Activated CD8-positive, alpha-beta memory T cell treated with anti-CD3 and anti-CD28 coated beads for 4 hours (primary cell): ENCODE measurements at places on chromosomes 16 and 17.

- no peak for DNase-seq
These were observed 18.5 kb downstream of the ERCC4 start for GRCh38 chr16:13938480-13938879.

- DNase-seq = no peak
These were observed 51.4 kb downstream of the USP22 start for GRCh38 chr17:20991276-20992037.

DNA sequence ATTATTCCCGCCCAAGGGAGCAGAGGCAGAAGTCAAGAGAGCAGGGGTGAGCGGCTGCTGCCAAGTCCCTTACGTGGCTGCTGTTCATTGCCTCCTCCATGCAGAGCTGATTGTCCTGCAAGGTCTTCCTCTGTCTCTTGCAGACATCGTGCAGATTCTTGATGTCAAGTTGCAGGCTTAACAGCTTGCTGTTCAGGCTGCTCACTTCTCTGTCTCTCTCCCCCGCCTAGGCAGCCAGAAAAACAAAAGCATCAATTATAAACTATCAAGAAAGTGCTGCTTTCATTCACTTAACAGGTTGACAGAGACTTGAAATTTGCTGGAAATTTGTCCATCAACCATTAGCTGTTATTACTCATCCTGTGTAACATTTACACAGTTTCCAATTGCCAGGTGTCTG is 7.3 kb downstream of the PMFBP1 start:
- no peak for DNase-seq

DNA sequence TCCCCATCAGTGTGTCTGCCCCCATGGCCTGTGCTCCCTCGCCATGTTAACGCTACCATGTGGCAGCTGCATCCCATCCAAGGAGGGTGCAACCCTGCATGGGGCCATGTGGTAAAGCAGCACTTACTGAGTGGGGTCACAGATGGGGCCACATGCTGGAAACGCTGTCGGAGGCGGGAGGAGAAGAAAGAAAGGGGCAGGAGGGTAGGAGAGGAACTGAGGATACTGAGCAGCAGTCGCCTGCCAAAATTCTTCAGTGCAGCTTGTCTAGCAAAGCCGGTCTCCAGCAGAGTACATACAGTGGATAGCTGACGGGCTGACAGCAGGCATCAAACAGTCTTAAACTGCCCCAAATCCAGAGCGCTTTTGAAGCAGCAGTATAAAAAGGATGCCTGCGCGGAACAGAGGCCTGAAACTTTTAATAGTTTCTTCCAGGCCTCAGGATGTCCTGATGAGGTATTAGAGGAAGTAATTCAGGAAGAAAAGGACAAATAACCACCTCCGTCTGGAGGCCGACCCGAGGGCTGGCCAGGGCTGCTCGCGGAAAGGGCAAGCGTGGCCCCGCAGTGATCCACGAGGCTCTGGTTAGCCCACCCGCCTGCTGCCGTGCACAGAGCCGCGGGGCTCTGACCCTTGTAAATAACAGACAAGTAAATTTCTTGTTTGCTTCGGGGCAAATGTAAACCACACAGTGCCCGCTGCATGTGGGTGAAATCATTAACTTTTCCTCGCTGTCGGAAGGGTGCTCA is 149.0 kb downstream of the CCDC182 start:
- no peak for DNase-seq

GRCh38 chr17:58352596-58353388 is 791 bp upstream of the SUPT4H1 start:
- no peak for DNase-seq

- DNase-seq = no peak
These were observed 7.0 kb downstream of the ZNF629 start for GRCh38 chr16:30780021-30780420.

GRCh38 chr17:79464318-79465010 is 146.4 kb downstream of the RBFOX3 start:
- DNase-seq = no peak
